ENCODE measurements at places on chromosomes 4 and X.

DNA sequence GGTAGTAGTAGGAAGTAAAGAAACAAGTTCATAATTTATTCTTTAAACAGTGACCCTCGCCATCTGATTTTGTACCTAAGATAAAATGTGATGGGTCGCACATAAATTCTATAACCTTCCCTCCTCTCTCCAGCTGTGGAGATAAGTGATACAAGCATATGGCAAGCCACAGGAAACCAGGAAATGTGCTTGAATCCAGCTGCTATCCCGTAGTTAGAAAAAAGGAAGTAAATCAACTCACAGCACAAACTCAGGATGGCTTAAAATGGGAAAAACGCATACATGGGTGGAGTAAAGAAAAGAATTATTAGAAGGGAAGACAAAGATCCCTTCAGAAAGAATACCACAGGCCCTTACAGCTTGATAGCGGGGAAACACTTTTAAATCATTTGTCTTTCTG is 78.2 kb downstream of the ZNF827 start:
- no peak for DNase-seq

- no peak for DNase-seq
These were observed 58.1 kb upstream of the TLR3 start for GRCh38 chr4:186010821-186011220.

DNA sequence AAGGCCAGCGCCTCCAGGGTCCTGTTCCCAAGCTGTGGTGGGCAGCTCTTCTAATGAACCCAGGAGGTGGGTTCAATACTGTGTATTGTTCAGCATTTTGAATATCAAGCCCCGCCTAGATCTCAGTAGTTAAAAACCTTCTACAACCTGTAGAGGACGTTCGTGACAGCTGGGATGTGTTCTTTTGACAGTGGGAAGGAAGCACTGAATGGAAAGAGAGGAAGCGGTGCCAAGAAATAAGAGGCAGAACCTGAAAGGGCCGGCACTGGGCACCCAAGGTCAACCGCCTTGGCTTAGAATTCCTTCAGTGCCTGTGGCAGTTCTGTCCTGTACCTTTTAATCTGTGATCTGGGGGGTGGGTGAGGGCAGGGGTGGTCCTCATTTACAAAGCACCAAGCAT is 73.1 kb downstream of the CC2D2A start:
- DNase-seq, result no peak

GRCh38 chr4:11106190-11106589 is 322.5 kb downstream of the HS3ST1 start:
- no peak for DNase-seq

- DNase-seq, result no peak
These were observed 26.7 kb upstream of the ELF4 start for GRCh38 chrX:130136961-130137360.

GRCh38 chr4:129707949-129708348 is 612.0 kb downstream of the C4orf33 start:
- no peak for DNase-seq

GRCh38 chrX:73214426-73215094 is at the start of gene NAP1L2:
NAP1L2 (minus strand) TSS chrX:73214851; CDS start chrX:73214492, 359 bp downstream.
- DNase-seq, result no peak

- DNase-seq, result no peak
These were observed 293.2 kb upstream of the SLC7A11 start for GRCh38 chr4:138535316-138535715.

DNA sequence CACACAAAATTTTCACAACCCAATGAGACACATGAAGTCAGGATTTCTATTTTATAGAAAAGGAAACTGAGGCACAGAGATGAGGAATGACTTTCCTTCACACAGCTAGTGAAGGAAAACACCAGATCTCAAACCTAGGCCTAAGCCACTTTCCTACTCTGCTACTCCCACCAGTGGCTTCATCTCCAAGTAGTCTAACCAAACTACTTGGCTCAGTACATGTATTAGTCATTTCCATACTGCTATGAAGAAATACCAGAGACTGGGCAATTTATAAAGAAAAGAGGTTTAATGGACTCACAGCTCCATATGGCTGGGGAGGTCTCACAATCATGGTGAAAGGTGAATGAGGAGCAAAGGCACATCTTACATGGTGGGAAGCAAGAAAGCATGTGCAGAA is 196.6 kb downstream of the EVC2 start:
- no peak for DNase-seq

DNA sequence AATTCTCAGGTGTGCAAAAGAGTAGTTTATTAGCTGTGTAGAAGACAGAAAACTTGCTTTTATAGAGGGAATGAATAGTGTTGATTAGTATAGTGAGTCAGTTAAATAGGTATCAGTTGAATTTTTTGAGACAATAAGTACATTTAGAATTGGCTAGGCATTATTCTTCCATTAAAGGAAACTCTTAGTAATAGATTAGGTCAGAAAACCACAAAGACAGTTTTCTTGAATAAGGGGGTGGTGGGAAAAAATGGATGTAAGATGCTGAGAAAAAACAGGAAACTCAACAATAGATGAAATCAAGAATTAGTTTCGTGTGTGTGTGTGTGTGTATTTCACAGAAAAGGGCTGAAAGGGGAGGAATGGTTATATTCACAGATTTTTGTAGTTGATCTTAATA is 16.8 kb downstream of the CD38 start:
- DNase-seq, result no peak

GRCh38 chrX:56757327-56757726 is 28.3 kb downstream of the NBDY start:
- no peak for DNase-seq

DNA sequence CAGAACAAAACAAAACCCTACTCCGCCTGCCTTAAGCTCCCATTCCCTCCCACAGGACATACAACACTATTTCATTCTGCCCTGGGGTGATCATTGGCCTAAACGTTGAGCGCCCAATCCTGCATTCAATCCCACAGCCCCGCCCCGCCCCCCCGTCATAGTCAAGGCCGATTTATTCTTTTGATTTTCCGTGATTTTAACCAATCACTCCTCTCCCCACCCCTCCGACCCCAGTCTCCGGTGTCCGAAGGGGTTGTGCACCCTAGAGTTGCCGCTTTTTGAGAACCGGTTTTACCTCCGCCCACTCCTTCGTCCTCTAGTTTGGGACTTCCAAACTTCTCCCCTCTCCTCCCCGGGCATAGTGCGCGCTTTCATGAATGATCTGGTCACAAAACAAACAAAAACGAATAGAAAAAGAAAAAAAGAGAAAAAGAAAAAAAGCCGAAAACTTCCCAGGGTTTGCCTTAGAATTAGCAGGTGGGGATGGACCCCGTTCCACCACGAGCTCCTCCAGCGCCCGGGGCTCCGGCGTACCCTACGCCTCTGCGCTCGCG is 446 bp upstream of the UBE2A start:
- DNase-seq, result no peak

GRCh38 chr4:137804906-137805495 is 272.7 kb upstream of the PCDH18 start:
- DNase-seq, result no peak

DNA sequence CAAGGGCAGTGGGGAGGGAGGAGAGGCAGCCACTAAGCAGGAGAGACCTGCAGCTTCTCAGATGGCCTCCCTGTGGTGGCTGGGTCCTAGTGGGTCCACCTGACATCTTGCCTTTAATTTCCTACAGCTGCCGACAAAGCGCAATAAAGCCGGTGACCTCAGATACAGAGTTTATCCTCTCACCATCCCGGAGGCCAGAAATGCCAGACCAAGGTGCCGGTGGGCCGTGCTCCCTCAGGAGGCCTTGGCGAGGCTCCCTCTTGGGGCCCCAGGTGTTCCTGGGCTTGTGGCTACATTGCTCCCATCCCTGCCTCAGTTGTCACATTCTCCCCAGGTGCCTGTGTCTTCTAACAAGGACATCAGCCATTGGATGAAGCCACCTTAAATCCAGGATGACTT is 103.0 kb downstream of the ADRA2C start:
- DNase-seq, result no peak

GRCh38 chr4:70722199-70722791 is 531 bp downstream of the RUFY3 start:
- no peak for DNase-seq

- no peak for DNase-seq
These were observed 5.3 kb upstream of the GPR82 start for GRCh38 chrX:41718481-41719235.

- no peak for DNase-seq
These were observed 34.5 kb downstream of the ABCE1 start for GRCh38 chr4:145132511-145133098.

Data from stimulated activated CD4-positive, alpha-beta T cell treated with anti-CD3 and anti-CD28 coated beads, TNF-alpha, amount 100 ng/mL, for 48 hours (primary cell).